ENCODE measurements at places on chromosomes 6 and 20.

- no peak for DNase-seq
These were observed at the start of gene SLC17A9 for GRCh38 chr20:62952373-62952967. TSS of gene SLC17A9 (plus strand) at chr20:62952709. CDS start at chr20:62952831, 122 bp downstream.

DNA sequence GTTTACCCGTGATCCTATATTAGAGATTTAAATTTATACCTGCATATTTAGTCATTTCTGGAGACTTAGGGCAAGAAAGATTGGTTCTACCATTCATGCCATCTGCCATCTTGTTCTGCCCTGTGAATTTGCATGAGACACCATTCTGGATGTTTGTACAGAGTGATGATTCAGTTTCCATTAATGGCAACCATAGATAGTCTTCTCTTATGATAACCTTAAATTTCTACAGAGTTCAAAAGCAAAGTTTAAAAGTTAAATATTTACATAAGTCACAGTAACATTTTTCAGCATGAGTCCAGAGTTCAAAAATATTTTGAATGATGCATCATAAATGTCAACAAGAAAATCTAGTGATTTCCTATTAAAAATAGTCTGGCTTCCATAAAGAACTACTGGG, 23.2 kb downstream of the PLCB1 start:
- DNase-seq = no peak

DNA sequence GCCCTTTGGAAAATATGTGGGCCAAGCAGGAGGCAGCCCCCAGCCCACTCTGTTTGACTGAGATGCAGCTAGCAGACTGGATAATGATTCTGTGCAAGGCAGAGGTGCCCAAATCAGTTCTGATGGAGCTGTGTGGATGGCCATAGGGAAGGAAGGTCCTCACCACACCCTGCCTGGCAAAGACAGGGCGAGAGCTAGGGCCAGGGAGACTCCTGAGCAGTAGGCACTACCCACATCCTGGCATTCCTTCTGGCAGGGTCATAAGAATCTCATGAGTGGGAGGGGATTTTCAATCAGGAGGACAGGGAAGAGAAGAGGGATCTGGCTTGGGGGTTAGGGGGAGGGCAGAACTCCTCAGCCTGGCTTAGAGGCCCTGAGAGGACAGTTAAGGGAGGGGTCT, 18.6 kb upstream of the TREM2 start:
- no peak for DNase-seq

- no peak for DNase-seq
These were observed 18.7 kb downstream of the TFEB start for GRCh38 chr6:41716516-41717391.

GRCh38 chr6:107118976-107119375, 3.7 kb upstream of the BEND3 start:
- DNase-seq = no peak

- no peak for DNase-seq
These were observed 41.4 kb downstream of the MAP3K5 start for GRCh38 chr6:136750696-136751521.

DNA sequence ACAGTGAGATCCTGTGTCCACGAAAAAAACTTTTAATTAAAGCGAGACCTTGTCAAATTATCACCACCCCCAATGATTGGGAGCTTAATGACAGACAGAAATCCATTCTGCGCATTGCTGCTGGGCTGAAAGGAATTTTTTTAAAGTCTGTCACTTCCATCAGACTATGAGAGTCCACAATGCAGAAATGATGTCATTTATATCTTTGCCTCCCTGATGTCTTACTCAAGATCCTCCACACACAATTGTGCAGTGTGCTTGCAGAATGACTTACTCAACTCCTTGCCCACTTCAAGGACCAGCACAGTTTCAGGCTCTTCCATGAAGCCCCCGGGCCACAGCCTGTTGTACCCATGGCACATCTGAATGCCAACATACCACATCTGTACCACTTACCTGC, 41.0 kb downstream of the GPLD1 start:
- DNase-seq = no peak

DNA sequence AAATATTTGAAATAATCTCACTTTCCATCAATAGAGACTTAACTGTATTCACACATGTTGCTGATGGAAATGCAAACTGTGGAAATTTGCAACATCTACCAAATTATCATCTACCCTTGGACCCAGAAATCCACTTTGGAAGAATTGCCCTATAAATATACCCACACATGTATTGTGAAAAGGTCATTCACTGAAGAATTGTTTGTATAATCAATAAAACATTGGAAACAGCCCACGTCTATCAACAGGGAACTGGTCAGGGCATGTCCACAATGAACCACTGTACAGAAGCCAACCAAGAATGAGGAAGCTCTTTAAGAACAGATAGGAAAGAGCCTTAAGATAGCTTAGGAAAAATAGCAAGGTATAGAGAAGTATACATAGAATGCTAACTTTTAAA, 36.2 kb downstream of the PXDC1 start:
- no peak for DNase-seq

GRCh38 chr6:169160091-169160854, 93.4 kb downstream of the THBS2 start:
- no peak for DNase-seq

GRCh38 chr6:122214605-122215318, 184.7 kb upstream of the HSF2 start:
- no peak for DNase-seq

GRCh38 chr6:92541448-92542060, 877.8 kb downstream of the EPHA7 start:
- no peak for DNase-seq

- no peak for DNase-seq
These were observed 6.2 kb downstream of the ULBP2 start for GRCh38 chr6:149948011-149948410.

- no peak for DNase-seq
These were observed 1028.3 kb upstream of the EYS start for GRCh38 chr6:66735106-66735890.

DNA sequence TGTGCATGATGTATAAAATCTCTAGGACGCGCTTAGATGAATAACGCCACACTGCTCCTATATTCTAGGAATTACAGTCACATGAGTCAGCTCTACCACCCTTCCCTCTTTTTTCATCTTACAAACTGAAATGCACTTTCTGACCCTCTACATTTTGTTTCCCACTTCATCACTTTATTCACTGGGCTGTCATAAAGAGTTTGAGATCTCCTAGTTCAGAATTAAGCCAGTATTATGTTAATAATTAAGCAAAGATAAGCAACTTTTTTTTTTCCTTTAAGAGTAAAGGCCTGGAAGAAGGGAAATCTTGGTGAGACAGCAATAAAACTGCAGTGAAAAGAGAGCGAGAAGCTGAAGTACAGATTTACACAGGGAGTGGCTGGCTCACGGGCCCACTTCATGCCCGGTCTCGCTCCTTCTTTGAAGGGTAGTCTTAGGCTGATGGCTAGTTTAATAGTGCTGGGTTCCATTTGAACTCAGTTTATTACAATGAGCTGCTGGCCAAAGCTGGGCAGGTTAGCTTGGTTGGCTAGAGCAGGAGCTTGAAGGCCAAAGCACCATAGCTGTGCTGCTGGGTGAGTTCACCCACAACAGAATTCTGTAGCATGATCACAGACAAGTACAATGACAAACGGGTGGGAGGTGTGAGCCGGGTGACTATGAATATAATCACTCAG, 110.6 kb downstream of the MAP7 start:
- no peak for DNase-seq

- DNase-seq = no peak
These were observed 77.9 kb upstream of the BMP5 start for GRCh38 chr6:55953335-55953734.

GRCh38 chr6:44635486-44635885, 248.0 kb downstream of the CDC5L start:
- no peak for DNase-seq

GRCh38 chr6:117907601-117908245, 659 bp downstream of the SLC35F1 start:
- DNase-seq = no peak

- no peak for DNase-seq
These were observed 38.4 kb downstream of the BCKDHB start for GRCh38 chr6:80144753-80145315.

- no peak for DNase-seq
These were observed 20.5 kb upstream of the TTPAL start for GRCh38 chr20:44455126-44455525.

DNA sequence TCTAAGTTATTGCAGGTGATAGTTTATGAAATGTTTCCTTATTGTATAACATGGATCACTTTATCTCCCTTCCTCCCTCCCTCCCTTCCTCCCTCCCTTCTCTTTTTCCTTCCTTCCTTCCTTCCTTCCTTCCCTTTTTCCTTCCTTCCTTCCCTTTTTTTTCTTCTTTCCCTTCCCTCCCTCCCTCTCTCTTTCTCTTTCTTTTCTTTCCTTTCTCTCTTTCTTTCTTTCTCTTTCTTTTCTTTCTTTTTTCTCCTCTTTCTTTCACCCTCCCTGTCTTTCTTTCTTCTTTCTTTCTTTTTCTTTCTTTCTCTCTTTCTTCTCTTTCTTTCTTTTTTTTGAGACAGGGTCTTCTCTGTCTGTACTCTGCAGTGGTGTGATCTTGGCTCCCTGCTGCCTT, 5.8 kb downstream of the OR2B3 start:
- DNase-seq = no peak

DNA sequence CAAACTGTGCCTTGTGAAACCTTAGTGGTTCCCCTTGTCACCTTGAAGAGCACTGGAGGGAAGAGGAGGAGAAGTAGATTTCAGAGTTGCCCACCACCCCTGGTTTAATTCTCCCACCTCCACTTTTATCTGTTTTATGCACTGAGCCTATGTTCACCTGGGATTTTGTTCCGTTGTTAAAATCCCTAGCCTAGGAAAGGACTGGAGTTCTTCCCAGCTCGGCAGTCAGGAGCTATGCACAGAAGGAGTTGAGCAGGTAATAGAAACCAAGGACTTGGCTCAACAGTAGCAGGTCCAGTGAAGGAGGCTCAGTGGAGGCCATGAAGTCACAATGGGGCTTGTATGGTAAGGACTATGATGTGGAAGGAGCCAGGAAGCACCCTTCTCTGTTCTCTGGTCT, 290.3 kb upstream of the PRND start:
- no peak for DNase-seq

- no peak for DNase-seq
These were observed 6.8 kb upstream of the ARMC2 start for GRCh38 chr6:108841377-108841855.

DNA sequence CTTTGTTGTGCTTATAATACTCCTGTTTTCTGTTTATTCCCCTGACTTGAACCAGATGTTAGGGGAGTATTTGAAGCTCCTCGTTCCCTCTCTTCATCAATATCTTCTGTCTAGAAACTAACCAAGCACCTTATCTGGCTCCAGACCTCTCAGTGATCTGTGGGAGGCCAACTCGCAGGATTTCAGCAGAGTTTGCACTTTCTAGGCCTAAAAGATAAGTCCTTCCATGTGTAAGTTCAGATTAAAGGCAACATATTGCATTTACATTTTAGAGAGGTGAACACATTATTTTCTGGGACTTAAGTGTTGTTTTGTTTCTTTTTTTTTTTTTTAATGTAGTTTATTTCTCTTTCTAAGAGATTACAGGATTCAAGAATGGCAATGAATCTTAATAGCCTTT, 139.4 kb upstream of the AKAP12 start:
- DNase-seq = no peak

GRCh38 chr20:37528446-37529213, 954 bp upstream of the BLCAP start:
- no peak for DNase-seq

Data from T-helper 22 cell (primary cell).